B cell (primary cell): ENCODE measurements at places on chromosomes 2 and 18. TPM values are rescaled to one million over a fixed set of nuclear protein-coding genes. Genes with fewer than 3 reads are reported as not detected.

HOXD3 gene
- not detected in 2 replicates for total RNA-seq

TRIM43 gene
- not detected in 2 replicates for total RNA-seq

COBLL1 gene
- 234 TPM in 2 replicates for total RNA-seq

LCT gene
- total RNA-seq: 0.07 and 0.10 TPM in 2 replicates

NEUROD1 gene
- not detected in 2 replicates for total RNA-seq

RNF125 gene
- 5.6 and 6.4 TPM in 2 replicates for total RNA-seq

MZT2A gene
- total RNA-seq: 72.6 and 76.1 TPM in 2 replicates

DNA sequence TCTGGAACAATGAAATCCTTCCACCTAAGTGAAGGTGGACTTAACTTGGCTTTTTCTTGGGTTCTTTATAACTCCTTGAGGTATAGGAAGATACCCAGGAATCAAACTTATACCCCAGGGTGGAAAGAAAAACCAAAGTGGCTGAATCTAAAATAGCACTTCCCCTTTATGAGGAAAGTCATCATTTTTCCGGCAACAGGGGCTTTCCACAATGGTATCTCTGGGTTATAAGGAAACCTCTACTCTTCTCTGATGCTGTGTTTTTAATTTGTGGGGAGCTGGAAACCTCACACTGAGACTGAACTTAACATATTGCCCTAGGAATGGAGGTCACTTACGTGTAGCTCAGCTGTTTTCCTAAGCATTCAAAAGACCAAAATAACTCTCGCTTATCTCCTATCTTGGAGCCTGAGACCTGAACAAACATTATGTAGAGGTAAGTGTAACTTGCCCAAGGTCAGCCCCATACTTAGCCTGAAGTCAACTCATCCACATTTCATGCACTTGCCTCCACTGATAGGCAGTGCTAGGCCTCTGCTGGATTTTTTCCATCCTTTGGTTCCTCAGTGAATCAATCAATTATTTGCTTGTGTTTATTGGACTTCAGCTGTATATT lies 117.9 kb downstream of the SETBP1 start:
- DNase-seq: peak; percentile 71
- no peaks in the 10 kb centered on the region for H3K27me3 ChIP-seq
- H3K36me3 ChIP-seq: peaks cover 9% of the 10 kb centered on the region

DNA sequence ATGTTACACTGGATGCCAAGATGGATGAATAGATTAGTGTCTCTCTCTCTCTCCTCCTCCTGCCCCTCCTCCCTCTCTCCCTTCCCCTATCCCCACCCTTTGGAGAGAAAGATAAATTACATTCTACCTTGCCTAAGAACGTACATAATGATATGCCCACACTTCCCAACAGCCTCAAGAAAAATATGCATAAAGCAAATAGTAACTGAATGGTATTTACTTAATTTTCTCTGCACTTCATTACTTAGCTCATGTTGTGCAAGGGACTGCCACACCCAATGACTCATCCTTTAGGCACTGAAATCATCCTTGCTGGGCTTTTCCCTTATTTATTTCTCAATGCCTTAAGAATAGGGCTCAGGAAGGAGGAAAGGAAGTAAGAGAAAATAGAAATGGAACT lies 137.3 kb upstream of the PID1 start:
- H3K36me3 ChIP-seq: no peaks in the 10 kb centered on the region
- H3K4me3 ChIP-seq: no peak overlapping the region
- DNase-seq: no peak
- no peak overlapping the region for H3K27ac ChIP-seq
- no peaks in the 10 kb centered on the region for H3K27me3 ChIP-seq
- no peaks in the 10 kb centered on the region for H3K4me1 ChIP-seq

DNA sequence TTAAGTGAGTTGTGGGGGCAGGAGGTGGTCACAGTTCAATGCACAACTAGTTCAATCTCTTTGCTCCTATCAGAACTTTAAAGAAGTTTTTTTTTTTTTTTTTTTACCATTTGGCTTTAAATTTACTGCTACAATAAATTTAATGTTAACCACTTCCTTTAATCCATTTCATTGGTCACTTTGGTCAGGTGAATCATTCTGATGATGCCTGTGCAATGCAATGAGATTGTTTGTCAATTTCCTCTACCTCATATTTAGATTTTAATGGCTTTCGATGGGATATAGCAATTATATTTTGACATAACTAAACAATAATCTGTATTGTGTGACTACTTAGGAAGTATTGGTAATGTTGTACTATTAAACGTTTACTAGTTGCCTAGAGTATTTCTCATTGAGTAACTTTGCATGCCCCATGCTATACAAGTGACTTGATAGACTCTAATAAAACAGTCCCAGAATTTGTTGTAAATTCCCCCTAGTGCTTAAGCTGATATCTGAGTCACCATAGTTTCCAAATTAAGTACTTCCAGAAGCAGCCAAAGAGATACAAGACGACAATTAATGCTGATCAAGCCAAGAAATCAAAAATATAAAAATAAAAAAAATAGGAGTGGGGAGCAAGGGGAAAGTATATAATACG lies 52.9 kb upstream of the SERPINB2 start:
- H3K4me1 ChIP-seq: no peaks in the 10 kb centered on the region
- H3K27me3 ChIP-seq: no peaks in the 10 kb centered on the region
- H3K4me3 ChIP-seq: no peak overlapping the region
- H3K27ac ChIP-seq: no peak overlapping the region
- H3K36me3 ChIP-seq: no peaks in the 10 kb centered on the region

DNA sequence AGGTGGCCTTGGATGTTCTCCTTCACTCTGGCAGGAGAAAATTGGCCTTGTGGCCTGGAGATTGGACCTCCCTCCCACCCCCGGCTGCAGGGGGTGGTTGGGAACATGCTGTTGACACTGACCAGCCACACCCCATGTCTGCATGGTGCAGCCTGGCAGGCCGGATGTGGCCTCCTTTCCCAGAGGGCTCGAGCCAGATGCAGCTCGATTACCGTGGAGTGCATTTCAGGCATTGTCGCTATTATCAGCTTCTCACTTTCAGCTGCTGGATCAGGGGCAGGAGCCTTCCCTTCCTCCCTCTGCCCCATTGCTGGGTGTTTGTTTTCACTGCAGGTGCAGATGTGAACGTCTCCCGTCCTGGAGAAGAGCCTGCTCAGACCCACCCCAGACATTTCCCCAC lies 211.0 kb upstream of the SIX2 start:
- H3K27me3 ChIP-seq: no peaks in the 10 kb centered on the region
- no peak for DNase-seq
- H3K4me3 ChIP-seq: no peak overlapping the region
- no peak overlapping the region for H3K27ac ChIP-seq
- H3K36me3 ChIP-seq: no peaks in the 10 kb centered on the region

GRCh38 chr2:241088376-241088775 lies 13.7 kb downstream of the MTERF4 start:
- no peak for DNase-seq
- H3K4me1 ChIP-seq: peaks cover 4% of the 10 kb centered on the region

DNA sequence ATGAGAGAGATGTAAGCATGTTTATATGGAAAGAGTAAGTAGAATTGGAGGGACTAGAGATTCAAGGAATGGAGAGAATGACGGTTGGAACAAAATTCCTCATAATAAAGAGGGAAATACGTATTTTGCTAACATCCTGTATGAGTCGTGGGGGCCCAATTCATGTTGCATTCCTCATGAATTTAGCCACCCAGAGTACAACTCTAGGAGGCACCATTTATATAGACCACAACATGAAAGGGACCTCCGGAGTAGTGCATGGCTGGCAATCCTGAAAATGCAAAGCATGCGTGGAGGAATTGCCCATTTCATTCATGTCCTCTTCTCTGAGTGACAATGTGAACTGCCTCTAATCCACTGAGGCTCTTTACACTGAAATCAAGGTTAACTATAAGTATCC lies 168.2 kb downstream of the ZEB2 start:
- H3K27me3 ChIP-seq: no peaks in the 10 kb centered on the region
- H3K4me3 ChIP-seq: no peak overlapping the region
- no peak overlapping the region for H3K27ac ChIP-seq

GRCh38 chr2:40348665-40349064 lies 103.2 kb downstream of the SLC8A1 start:
- no peak for DNase-seq
- H3K4me1 ChIP-seq: no peaks in the 10 kb centered on the region
- no peaks in the 10 kb centered on the region for H3K36me3 ChIP-seq
- no peak overlapping the region for H3K4me3 ChIP-seq

- H3K27me3 ChIP-seq: peaks cover 17% of the 10 kb centered on the region
- H3K4me3 ChIP-seq: no peak overlapping the region
- no peak overlapping the region for H3K27ac ChIP-seq
- H3K4me1 ChIP-seq: peaks cover 9% of the 10 kb centered on the region
- H3K36me3 ChIP-seq: no peaks in the 10 kb centered on the region
- DNase-seq: no peak
These were observed 7.1 kb downstream of the NEUROD1 start for GRCh38 chr2:181673173-181673572.

GRCh38 chr18:156514-157230 lies 1.7 kb upstream of the USP14 start:
- peaks cover 12% of the 10 kb centered on the region for H3K4me1 ChIP-seq
- no peak overlapping the region for H3K27ac ChIP-seq
- DNase-seq: no peak
- no peaks in the 10 kb centered on the region for H3K36me3 ChIP-seq

GRCh38 chr18:47756364-47757016 lies 174.0 kb downstream of the SMAD2 start:
- no peak overlapping the region for H3K27ac ChIP-seq

DNA sequence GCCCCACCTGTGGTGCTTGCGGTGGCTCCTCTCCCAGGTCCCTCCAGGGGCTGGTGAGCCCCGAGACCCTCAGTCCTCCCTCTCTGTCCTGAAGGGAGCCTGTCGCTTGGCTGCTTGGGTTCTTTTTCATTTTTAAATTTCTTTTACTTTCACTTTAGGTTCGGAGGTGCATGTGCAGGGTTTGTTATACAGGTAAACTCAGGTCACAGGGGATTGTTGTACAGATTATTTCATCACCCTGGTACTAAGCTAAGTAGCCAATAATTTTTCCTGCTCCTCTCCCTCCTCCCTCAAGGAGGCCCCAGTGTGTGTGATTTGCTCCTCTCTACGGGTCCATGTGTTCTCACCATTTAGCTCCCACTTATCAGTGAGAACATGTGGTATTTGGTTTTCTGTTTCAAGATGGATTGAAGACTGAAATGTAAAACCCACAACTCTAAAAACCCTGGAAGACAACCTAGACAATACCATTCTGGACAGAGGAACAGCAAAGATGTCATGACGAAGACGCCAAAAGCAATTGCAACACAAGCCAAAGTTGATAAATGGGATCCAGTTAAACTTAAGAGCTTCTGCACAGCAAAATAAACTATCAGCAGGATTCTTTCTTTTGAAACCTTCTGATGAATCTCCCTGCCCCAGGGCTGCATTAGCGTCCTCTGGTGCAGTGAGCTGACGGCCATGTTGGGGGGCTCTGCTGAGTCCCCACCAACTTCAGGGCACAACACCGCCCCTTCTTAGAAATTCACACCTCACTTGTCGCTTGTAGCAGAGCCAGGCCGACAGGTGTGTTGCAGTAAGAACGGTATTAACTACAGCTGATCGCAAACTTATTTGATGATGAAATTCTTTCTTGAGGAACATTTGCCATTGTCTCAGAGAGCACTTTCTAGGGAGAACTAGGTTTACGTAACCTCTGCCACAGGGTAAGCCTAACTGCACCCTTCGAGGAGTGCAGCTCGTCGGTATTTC lies 135.3 kb downstream of the ZNF236 start:
- H3K4me1 ChIP-seq: peaks cover 13% of the 10 kb centered on the region
- no peak for DNase-seq
- H3K4me3 ChIP-seq: no peak overlapping the region
- no peak overlapping the region for H3K27ac ChIP-seq
- H3K27me3 ChIP-seq: no peaks in the 10 kb centered on the region
